ENCODE measurements at places on chromosomes 5 and 9. TPM values are rescaled to one million over a fixed set of nuclear protein-coding genes. Genes with fewer than 3 reads are reported as not detected.

The PCDHGB3 gene
- not detected for total RNA-seq

The ENTREP1 gene
- total RNA-seq: not detected

- no peak for DNase-seq
These were observed 35.5 kb downstream of the EXOC3 start for GRCh38 chr5:478369-478981.

GRCh38 chr5:158283397-158283796, 424.5 kb upstream of the CLINT1 start:
- DNase-seq: no peak
